ENCODE measurements at places on chromosomes 11 and 22.

GRCh38 chr11:28939381-28939780 lies 831.2 kb downstream of the METTL15 start:
- DNase-seq, result no peak

DNA sequence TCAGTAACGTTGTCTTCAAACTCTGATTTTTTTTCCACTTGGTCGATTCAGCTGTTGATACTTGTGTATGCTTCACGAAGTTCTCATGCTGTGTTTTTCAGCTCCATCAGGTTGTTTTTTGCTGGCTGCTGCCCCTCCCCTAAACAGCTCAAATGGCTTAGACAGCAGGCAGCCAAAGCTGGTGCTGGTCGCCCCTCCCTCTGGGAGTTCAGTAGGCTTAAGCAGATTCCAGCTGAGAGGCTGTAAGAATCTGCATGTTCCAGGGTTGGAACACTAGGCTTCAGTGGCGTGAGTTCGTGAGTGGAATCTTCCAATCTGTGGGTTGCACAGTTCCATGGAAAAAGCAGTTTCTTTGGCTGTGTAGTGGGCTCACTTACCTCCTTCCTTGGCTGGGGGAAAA lies 10.3 kb upstream of the FIBIN start:
- DNase-seq, result no peak

- no peak for DNase-seq
Observed at GRCh38 chr22:43400449-43400848, 11.4 kb upstream of the MPPED1 start.

DNA sequence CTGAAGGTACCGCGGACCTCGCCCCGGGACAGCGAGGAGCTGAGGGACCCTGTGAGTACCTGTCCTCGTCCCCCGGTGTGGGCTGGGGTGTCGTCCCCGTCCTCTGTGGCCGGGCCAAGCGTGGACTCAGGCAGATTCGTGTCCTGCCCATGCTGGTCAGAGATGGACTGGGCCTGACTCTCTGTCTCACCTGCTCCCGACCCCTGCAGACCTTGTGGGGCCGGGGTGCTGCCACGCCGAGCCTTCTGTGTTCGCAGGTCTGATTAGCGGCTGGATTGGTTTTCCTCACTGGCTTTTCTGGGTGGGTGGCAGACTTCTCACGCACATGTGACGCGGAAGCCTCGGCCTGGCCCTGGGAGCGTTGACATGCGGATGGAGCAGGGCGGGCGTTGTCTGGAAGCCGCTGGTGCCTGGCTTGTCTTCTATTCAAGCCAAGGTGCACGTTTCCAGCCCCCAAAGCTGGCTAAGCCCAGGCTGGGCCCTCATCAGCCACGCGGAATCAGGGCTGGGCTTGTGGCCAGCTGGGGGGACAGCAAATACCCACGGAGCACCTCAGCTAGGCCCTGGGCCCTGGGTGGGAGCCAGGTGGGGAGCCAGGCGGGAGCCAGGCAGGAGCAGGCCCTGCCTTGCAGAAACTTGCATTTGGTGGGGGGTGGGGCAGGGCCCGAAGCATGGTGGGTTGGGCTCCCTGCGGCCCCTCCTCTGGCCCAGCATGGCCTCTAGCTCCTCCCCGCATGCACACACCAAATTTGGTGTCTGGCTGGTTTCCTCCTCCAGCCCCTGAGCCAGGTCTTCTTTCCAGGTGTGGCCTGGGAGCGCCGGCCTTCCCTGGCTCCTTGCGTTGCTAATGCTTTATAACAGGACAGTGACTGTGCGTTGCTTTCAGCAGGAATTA lies 7.0 kb downstream of the GRAMD4 start:
- DNase-seq, result no peak

- DNase-seq, result no peak
Observed at GRCh38 chr11:77876045-77876444, 55.1 kb downstream of the AAMDC start.

GRCh38 chr22:49365191-49365837 lies 462.4 kb downstream of the BRD1 start:
- DNase-seq, result no peak

DNA sequence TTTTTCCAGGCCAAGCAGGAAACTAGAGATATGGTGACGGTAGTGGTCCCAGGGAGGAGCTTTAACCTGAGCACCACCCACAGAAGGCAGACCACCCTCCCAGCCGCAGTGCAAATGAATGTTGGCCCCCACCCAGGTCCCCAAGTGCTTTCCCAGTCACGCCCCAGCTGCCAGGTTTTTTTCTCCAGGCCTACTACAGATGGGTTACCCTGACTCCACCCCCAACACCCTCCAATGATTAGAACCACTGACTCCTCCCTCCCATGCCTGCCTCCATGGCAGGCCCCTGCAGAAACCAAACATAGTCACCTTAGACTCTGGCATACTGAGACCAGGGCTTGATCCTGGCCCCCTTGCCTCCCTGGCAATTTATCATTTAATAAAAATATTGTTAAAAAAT lies 58.7 kb upstream of the CHST1 start:
- no peak for DNase-seq

DNA sequence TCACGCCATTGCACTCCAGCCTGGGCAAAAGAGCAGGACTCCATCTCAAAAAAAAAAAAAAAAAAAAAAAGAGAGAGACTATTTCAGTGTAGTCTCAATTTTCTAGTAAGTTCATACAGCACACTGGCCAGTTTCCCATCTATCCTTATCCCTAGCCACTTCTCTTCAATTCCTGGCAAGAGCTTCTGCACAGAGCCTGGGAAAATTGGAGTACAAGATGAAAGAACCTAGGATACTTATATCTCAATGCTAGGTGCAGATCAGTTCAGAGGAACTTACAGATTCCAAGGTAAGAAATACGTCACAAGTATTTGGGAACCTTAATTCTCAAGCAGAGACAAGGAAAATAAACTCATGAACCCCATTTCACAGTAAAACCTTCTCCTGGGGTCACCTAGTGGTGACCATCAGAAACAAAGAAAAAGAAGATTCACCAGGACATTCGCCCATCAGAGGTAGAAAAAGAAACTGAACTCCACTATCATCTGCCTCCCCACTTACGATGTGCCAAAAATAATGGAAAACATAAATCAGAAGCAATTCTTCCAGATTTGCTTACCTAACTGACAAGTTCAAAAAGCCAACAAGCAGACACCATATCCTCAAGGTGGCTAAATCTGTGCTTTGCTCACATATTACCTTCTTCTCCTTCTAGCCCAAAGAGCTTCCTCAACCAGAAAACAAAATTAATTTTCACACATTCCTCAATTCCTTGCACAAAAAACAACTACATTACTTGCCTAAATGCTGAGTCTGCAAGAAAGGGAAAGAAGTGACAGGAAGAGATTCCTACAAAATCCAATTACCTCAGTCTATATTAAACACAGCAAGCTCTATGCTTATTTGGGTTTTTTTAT lies 4.9 kb downstream of the DENND5A start:
- DNase-seq, result no peak

GRCh38 chr11:93719310-93719709 lies 22.0 kb downstream of the TAF1D start:
- DNase-seq, result no peak

- peak; percentile 52 for DNase-seq
Observed at GRCh38 chr22:23180301-23180892, at the start of gene BCR. BCR (plus strand) TSS chr22:23180509; CDS start chr22:23180961, 452 bp downstream.

- DNase-seq, result no peak
Observed at GRCh38 chr11:9386901-9387300, 2.4 kb downstream of the IPO7 start.

GRCh38 chr11:19437760-19438159 lies 197.0 kb upstream of the E2F8 start:
- DNase-seq, result no peak

DNA sequence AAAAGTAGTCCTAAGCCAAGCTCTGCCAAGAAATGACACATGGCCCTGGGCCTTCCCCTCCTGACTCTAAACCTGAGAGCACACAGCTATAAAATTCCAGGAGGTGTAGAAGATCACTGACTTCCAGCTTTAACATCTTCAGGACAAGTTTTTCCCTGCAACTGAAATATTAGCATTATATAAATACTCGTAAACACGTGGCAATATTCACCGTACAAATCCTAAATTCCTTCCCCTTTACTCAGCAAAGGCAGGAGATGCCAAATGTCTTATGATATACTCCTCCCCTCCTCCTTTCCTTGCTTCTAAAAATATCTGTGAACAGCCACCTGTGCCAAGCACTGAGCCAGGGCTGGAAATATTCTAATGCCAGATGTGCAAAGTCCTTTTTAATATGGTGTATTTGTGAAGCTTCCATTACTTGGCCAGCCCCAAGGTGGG lies 194.0 kb downstream of the LARGE1 start:
- no peak for DNase-seq

DNA sequence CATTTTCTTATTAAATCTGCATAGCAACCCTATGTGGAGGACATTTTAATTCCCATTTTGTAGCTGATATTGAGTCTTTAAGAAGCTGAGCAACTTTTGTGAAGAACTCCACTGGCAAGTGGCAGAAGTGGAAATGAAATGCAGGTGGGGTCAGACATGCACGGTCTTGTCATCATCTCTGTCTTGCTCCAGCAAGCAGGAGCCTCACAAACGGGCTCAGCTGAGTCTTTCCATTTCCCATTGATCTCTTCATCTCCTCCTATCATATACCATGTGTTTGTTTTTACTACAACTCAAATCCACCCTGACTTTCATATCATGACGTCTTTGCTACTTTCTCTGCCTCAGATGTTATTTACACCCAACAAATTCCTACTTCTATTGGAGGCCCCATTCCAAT lies 97.9 kb upstream of the TENM4 start:
- no peak for DNase-seq

- no peak for DNase-seq
Observed at GRCh38 chr11:34910817-34911216, 5.4 kb downstream of the APIP start.

DNA sequence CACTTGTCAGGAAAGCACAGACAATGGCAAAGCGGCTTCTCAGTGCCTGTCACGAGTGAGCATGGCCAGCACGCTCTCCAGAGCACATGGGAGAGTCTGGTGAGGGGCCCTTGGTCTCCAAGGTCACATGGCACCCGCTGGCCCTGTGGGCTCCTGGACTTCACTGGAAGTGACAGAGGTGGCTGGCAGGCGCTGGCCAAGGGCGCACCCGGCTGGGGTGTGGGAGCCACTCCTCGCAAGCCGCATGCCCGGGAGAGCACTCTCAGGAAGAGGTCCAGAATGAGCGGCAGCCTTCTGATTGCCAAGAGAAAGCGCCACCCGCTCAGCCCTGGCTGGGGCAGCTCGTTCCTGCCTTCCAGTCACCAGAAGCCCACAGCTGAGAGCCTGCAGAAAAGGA lies 17.1 kb upstream of the MOB2 start:
- DNase-seq, result no peak

Measured in hypothalamus (tissue), 51 donors.